Activated T-cell treated with anti-CD3 and anti-CD28 coated beads, Interleukin-2, amount 50 U/mL, for 48 hours (primary cell): ENCODE measurements at places on chromosomes 6 and 20.
A peak's percentile ranks its signal among the peaks of the same experiment; 100 is the strongest.

- DNase-seq, result no peak
These were observed 20.1 kb upstream of the FAM83C start for GRCh38 chr20:35312318-35312717.

DNA sequence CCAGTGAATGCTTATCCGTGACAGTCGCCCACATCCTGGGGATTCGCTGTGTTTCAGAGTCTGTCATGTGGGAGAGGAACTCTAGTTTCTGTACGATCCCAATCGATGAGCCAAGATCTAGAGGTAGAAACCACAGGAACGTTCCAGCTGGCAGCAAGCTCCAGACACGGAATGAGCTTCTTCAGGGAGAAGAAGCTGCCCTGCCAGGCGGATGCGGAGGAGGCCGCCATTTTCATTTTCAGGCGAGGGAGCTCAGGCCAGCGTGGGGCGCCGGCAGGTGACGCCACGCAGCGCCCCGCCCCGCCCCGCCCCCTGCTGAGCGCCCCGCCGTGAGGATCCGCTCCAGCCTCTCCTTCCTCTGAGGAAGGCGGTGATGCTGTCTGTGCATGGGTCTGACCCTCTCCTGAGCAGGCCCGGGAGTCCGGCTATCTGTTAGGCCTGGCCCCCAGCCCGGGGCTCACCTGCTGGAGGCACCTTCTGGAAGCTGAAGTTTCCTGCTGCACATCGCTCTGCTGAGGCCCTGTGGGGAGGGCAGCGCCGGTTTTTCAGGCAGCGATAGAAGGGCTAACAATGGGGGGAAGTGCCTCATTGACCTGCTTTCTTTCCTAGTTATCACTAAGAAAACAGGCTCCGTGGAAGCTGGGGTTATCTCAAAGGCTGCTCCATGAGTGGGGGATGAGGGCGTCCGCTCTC, 147.5 kb downstream of the ERMARD start:
- DNase-seq, result no peak

DNA sequence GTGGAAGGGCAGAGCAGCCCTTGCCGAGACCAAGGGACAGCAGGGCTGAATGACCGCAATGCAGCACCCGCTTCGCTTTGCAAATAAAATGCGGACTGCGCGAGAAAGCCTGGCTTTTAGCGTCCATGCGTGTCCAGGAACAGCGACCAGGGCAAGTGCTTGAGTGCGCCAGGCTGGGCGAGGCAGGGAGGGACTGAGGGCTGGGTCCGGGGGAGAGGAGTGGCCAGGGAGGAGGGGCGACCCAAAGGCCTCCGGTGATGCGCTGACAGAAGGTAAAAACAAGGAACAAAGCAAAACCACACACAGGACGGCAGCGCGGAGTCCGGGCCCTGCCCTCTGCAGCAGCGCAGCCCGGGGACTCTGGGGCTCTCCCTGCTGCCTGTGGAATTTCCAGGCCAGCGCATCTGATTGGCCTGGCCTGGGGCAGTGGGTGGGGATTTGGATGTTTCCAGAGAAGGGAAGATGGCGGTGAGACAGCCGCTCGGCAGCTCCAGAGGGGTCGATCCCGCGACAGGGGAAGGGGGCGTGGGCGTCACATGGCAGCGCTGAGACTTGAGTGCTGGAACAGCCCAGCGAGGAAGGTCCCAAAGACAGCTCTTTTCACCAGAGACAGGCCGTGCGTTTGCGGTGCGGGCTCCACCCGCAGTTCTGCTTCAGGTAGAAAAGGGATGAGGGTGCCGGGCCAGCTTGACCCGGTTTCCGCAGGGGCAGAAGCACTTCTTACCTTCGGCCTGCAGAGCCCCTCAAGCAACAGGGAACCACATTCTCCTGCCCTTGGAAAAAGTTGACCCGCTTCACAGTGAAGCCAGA, 51.8 kb downstream of the SSR1 start:
- DNase-seq, result peak; percentile 61

- DNase-seq, result no peak
These were observed 62.3 kb downstream of the LAMP5 start for GRCh38 chr20:9576695-9577094.

DNA sequence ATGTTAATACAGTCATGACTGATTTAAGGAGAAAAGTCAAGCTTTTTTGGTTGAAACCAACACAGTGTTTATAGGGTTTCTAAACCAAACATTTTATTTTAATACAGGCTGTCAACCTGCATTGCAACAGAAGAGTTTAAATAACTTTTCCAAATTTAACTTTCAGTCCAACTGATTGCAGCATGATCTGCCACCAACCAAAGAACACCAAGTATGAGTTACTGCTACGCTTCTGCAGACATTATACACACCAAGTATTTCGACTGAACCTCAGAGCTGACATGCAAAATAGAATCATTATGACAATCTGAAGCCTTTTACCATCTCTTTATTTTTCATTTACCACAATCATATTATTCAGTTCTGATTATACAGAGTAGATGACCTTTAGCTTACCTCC, 151.2 kb upstream of the DST start:
- no peak for DNase-seq
